ENCODE measurements at places on chromosomes 4 and X.

- DNase-seq, result no peak
Measured at GRCh38 chr4:128682942-128683666, 126.4 kb upstream of the JADE1 start.

DNA sequence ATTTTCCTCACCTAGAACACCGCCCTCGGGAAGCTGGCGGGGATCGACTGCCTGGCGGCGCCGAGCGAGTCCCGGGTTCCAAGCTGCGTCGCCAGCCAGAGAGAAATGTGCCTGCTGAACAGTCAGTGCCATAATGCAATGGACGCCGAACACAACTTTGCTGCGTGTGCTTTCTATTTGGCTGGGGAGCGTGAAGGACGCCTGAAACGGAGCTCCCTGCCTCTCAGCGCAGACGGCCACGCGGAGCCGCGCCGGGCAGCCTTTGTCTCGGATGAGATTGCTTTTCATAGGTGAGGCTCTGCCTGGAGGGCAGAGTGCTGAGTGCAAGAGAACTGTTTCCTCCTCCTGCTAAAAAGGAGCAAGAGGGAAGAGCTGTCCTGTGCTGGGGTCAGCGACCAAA lies 107.7 kb upstream of the BCOR start:
- no peak for DNase-seq

DNA sequence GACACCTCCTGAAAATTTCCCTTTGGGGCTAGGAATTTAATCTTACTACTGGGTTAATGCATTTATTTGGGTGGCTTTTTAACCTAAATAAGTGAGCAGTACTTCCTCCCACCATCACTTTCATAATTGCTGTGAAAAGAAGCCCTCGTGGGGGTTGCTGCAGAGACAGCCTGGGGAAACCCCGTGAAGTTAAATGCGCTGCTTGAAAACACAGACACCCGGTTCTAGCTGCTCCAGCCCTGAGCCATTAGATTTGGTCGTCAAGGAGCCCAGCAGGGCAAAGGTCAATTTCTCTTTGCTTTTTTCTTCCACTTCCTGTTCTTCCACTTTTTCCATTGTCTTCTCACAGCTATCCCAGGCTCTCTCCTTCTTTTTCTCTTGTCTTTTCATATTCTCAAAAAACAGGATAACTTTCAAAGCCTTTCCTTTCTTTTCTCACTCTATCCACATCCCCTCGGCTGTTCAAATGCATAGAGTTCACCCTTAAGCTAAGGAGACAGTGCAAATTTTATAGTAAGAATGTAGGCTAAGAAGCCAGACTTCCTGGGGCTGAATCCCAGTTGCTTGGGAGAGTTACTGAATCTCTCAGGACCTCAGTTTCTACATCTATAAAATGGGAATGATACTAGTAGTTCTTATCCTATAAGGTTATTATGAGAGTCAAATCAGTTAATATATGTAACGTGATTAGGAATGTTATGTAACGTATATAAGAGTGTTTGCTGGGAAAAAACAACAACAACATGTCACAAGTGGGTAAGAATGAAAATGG lies 91.5 kb upstream of the ZNF827 start:
- DNase-seq, result no peak

DNA sequence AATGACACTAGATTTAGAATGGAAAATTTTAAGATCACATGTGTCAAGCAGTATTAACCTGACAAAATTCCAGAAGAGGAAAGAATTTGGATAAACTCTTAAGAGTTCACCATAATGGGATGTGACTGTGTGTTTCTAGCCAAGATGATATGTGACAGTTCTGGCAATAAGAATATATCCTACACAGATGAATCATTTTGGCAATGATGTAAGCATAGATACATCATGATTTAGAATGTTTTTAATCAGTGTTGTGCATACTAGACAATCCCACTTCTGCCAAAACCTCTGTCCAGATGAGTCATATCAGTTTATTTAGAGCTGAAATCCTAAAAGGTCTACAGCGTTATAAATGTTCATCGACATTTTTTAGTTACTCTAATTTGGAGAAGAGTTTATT lies 48.8 kb downstream of the PTCHD1 start:
- DNase-seq, result no peak

GRCh38 chr4:85486425-85487086 lies 11.6 kb downstream of the ARHGAP24 start:
- no peak for DNase-seq

GRCh38 chr4:86959588-86960500 lies 25.0 kb downstream of the AFF1 start:
- DNase-seq, result no peak

DNA sequence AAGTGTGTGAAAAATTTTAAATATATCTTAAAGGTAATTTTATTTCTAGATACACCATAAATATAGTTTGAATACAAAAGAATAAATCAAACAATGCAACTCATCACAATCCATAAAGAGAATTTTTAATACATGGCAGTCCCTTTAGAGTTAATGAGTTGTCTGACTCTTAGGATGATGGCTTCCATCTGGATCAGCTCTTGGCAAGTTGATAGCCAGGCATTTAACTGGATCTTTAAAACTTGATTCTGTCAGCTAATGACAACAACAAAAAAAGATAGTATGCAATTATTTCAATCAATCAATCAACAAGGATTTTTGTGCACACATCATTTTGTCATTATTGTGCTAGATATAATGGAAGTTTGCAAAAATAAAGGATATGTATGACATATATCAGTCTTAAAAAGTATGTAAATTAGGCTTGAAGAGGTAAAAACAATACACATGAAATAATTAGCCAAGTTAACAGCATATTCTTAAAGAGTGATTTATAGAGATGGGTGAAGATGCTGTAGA lies 174.9 kb upstream of the PCDH18 start:
- no peak for DNase-seq

GRCh38 chr4:10040049-10040892 lies 19.0 kb upstream of the SLC2A9 start:
- DNase-seq, result no peak

- DNase-seq, result no peak
Measured at GRCh38 chrX:15853586-15854079, 980 bp downstream of the AP1S2 start.

GRCh38 chr4:55121246-55121645 lies 4.1 kb downstream of the KDR start:
- DNase-seq, result no peak

GRCh38 chrX:125654501-125654900 lies 334.8 kb downstream of the TEX13C start:
- DNase-seq, result no peak

- DNase-seq, result no peak
Measured at GRCh38 chr4:175062183-175062592, 144.0 kb downstream of the ADAM29 start.

GRCh38 chrX:152913910-152914309 lies 16.0 kb downstream of the ZNF185 start:
- no peak for DNase-seq

DNA sequence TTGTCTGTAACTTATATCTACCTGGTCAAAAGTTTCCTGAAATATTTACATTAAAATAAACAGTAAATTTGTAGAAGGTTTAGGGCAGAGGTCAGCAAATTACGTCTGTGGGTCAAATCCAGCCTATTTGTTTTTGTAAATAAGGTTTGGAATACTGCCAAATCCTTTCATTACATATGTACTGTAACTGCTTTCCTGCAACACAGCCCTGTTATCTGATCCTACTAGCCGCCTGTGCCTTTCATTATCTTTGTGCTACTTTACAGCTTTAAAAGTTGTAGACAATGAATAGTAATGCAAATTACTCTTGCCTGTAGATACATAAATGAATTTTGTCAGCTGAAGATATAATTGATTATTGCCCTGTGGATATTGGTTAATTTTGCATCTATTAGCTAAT lies 369.6 kb upstream of the SLC7A11 start:
- DNase-seq, result no peak

DNA sequence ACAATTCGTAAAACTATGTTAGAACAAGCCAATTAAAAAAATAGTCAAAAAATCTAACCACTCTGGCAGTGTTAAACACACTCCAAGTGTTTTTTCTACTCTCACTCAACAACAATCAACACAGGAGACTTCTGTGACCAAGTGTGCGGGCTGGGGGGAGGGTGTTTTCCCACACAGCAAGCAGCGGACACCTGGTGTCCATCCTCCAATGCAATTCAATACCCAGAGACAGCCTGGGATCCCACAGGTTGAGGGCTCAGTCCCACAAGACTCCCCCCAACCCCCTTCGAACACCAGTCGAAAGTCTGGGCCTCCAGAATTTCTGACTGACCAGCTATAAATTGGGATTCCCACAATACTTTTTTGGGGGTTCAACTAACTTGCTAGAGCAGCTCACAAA lies 8.3 kb upstream of the PIM2 start:
- DNase-seq, result no peak

DNA sequence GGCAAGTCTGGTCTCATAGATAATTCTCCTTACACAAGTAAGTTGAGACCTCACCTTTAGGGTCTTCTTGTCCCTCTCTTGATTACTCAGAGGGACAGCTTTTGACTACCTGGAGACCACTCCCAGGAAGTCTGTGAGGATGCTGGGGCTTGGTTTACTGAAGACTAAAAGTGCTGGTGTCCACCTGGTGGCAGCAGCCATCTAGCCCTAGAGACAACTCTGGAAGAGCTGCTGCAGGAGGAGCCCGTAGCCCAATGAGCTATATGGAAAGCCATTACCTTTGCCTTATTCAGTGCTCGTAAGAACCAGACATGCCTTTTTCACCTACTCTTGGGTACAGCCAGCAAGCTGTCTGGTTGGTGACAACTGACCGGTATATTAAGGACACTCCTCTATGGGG lies 7.3 kb downstream of the FGFBP2 start:
- no peak for DNase-seq

- no peak for DNase-seq
Measured at GRCh38 chrX:28135378-28136047, 154.3 kb upstream of the DCAF8L1 start.

GRCh38 chr4:187726485-187726884 lies 269.1 kb upstream of the ZFP42 start:
- no peak for DNase-seq

DNA sequence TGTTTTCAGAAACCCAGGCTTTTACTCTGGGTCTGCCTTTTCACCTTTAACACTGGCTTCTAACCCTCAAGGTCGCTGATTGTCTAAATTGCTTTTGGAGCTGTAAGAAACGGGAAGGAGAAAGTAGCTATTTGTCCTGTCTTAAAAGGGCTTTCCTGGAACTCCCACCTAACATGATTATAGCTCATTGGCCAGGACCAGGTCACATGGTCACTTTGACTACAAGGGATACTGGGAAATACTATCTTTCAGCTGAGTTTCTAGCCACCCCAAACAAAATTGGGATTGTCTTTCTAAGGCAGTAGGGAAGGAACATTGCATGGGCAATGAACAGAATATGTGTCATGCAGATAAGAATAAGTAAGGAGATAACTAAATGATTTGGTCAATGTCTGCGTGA lies 106.7 kb upstream of the ARHGAP24 start:
- no peak for DNase-seq

GRCh38 chrX:18769364-18769763 lies 61.9 kb downstream of the PPEF1 start:
- DNase-seq, result no peak

GRCh38 chr4:2073808-2074481 lies 14.8 kb downstream of the NAT8L start:
- DNase-seq, result no peak

- DNase-seq, result no peak
Measured at GRCh38 chr4:37675587-37676290, 10.4 kb downstream of the RELL1 start.

- no peak for DNase-seq
Measured at GRCh38 chrX:86507331-86507730, 359.1 kb downstream of the DACH2 start.

- no peak for DNase-seq
Measured at GRCh38 chr4:147842573-147842972, 110.7 kb downstream of the ARHGAP10 start.

DNA sequence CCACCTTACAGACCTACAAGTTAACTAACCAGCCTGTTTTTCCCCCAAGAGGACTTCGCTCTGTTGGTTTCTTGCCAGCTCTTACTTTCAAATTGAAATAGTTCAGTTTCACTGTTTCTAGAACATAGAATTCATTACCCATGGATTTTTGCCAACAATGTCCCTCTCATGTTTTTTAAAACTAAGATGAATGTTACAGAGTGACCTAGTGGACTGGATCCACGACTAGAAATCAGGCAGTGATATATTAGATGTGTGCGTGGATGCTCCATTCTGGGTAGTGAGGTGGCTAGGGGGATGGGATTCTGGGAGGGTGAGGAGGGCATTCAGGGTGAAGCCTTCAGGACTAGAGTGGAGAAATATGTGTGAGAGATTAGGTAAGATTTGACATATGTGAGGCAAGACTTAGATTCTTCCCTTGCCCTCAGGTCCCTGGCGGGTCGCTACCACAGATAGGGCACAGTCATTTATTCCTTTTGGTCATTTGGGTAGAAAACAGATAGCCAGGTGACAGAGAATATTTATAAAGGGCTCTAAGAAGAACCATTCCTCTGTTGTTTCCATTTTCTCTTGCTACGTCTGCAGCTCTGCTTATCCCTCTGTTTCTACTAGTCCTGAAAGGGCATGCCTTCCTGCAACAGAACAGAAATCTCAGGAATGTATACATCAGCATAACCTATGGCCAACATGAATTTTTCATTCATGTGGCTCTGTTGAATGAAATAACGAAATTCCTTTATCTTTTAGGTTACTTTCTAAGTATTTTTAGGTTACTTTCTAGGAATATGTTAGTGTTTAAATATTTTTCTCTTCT lies 15.4 kb upstream of the JADE1 start:
- no peak for DNase-seq

DNA sequence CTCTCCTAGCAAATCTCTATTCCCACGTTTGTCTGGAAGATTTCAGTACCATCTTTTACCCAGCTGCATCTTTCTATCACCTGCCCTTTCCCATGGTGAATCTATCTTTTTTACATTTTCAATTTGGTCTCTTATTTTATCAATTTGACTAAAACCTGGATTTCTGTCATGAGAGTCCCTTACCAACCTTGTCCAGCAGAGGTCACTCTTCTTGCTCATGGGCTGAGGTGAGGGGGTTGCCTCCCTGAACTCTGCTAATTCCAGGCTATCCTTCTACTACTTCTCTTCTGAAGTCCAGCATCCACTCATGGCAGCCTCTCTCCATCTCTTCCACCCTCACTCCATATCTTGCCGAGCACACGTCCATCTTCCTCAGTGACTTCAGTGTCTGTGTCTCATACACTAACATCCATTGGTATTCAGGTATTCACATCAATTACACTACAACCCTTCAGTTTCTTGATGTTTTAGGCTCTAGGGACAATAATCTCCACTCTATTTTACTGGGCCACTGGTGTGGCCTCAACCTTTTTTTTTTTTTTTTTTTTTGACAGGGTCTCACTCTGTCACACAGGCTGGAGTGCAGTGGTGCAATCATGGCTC lies 17.8 kb upstream of the ZNF827 start:
- no peak for DNase-seq

DNA sequence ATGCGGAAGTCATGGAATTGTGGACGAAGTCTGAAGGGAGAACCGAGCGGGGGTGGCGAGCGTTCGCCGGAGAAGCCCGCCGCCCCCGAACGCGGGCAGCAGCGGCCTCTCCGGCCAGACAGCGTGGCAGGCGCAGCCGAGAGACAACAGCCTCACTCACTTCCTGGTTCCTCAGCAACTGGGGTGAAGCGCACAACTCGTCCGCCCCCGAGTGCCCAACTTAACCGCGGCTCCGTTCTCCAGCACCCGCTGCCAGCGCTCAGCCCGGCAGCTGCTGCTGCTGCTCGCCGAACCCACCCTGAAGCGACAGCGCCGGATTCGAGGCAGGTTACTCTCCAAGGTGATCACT lies 68.0 kb downstream of the NOCT start:
- DNase-seq, result no peak
